Glutamatergic neuron (in vitro differentiated cells): ENCODE measurements at places on chromosomes 5 and 9. TPM values are rescaled to one million over a fixed set of nuclear protein-coding genes. Genes with fewer than 3 reads are reported as not detected.

Gene ADRA1B
- total RNA-seq = 0.66 TPM

DNA sequence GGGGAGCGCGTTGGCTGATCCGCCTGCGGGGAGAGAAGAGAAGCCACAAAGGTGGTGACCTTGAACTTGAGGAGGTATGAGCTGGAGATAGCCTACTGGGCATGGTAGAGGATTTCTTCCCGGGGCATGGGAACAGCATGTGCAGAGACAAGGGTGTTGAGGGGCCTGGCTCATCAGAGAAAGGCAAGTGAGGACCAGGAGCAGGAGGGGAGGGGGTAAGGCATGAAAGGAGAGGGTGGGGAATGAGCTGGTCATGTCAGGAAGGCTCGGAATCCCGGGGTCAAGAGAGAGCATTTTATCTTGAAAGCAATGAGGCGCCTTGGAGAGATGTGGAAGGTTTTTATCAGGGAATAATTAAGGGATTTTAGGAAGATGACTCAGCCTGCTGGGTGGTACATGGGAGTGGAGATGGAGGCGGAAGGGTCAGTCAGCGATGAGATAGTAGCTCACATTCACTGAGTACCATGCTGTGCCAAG is 121.1 kb downstream of the LHX2 start:
- DNase-seq = no peak
- peaks cover 8% of the 10 kb centered on the region for H3K27me3 ChIP-seq
- H3K4me3 ChIP-seq = no peak overlapping the region

- H3K4me3 ChIP-seq = no peak overlapping the region
- peaks cover 13% of the 10 kb centered on the region for H3K4me1 ChIP-seq
- H3K36me3 ChIP-seq = no peaks in the 10 kb centered on the region
- no peaks in the 10 kb centered on the region for H3K27me3 ChIP-seq
- no peak for DNase-seq
Observed at GRCh38 chr5:126931963-126932660, 98.2 kb downstream of the MARCHF3 start.

DNA sequence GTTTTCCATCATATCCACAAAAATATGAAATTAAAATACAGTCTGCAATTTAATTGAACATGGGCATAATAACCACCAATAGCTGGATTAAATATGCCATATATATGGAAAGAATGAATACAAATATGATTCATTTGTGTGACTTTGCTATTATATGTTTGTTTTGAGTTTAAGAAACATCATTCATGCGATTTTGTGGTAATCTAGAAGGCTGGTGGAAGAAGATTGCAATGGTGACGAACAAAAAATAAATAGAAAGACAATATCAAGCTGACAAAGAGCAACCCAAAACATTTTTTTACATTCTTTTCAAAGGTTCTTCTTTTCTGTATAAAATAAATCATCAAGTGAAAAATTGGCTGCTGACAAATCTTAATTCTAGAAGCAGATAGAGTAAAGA is 610.0 kb downstream of the MAT2B start:
- no peak for DNase-seq
- H3K27ac ChIP-seq = no peak overlapping the region
- no peaks in the 10 kb centered on the region for H3K27me3 ChIP-seq
- H3K4me3 ChIP-seq = no peak overlapping the region
- H3K36me3 ChIP-seq = no peaks in the 10 kb centered on the region
- peaks cover 2% of the 10 kb centered on the region for H3K4me1 ChIP-seq

DNA sequence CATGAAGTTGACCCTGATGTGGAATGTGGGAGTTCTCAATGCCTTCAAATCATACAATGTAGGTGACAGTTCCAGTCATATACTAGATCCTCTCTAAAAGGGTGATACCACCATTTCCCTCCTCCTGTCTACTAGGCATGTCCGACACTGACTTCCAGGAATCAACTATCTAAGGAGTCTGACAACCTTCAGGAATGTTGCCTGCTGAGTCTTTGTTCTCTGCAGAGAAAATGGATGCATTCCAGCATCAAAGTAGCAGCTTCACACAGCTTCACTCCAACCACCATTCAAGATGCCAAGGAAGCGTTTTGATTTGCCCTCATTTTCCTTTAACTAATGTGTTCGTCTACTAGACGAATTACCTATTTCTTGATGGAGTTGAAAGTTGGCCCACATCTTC is 530.2 kb downstream of the EBF1 start:
- no peaks in the 10 kb centered on the region for H3K36me3 ChIP-seq
- H3K27ac ChIP-seq = no peak overlapping the region
- H3K27me3 ChIP-seq = no peaks in the 10 kb centered on the region
- no peak for DNase-seq
- H3K4me3 ChIP-seq = no peak overlapping the region
- no peaks in the 10 kb centered on the region for H3K4me1 ChIP-seq

Gene PCDHB6
- total RNA-seq = 7.2 TPM

Gene IFNA2
- total RNA-seq = not detected

GRCh38 chr5:159316519-159317383 is 13.5 kb downstream of the IL12B start:
- H3K27ac ChIP-seq = no peak overlapping the region
- H3K4me3 ChIP-seq = no peak overlapping the region
- no peaks in the 10 kb centered on the region for H3K36me3 ChIP-seq
- DNase-seq = peak; percentile 38
- H3K4me1 ChIP-seq = peaks cover 4% of the 10 kb centered on the region

Gene ZNF169
- total RNA-seq = 4.9 TPM

Gene EIF4E1B
- not detected for total RNA-seq

DNA sequence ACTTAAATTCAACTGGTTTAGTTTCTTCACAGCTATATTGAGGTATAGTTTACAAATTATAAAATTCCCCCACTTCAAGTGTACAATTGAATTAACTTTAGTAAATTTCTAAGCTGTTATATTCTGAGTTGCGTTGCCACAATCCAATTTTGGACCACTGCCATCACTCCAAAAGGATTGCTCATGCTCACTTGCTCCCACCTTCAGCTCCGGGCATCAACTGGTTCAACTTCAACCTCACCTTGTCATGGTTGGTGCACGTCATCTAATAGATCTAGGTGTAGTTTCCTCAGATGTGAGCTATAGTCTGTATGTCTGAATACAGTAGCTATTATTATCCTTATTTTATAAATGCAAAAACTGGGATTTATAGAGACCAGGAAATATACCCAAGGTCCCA is 942.5 kb upstream of the WWC1 start:
- DNase-seq = no peak
- no peaks in the 10 kb centered on the region for H3K36me3 ChIP-seq
- peaks cover 3% of the 10 kb centered on the region for H3K27me3 ChIP-seq
- peaks cover 31% of the 10 kb centered on the region for H3K4me1 ChIP-seq
- H3K4me3 ChIP-seq = no peak overlapping the region
- peak overlapping the region; percentile 85 for H3K27ac ChIP-seq

Gene ANKRD18B
- 5.0 TPM for total RNA-seq

GRCh38 chr5:10471677-10472076 is 30.0 kb downstream of the ROPN1L start:
- H3K4me3 ChIP-seq = no peak overlapping the region
- H3K36me3 ChIP-seq = peaks cover 9% of the 10 kb centered on the region
- H3K4me1 ChIP-seq = peaks cover 11% of the 10 kb centered on the region
- no peak overlapping the region for H3K27ac ChIP-seq

DNA sequence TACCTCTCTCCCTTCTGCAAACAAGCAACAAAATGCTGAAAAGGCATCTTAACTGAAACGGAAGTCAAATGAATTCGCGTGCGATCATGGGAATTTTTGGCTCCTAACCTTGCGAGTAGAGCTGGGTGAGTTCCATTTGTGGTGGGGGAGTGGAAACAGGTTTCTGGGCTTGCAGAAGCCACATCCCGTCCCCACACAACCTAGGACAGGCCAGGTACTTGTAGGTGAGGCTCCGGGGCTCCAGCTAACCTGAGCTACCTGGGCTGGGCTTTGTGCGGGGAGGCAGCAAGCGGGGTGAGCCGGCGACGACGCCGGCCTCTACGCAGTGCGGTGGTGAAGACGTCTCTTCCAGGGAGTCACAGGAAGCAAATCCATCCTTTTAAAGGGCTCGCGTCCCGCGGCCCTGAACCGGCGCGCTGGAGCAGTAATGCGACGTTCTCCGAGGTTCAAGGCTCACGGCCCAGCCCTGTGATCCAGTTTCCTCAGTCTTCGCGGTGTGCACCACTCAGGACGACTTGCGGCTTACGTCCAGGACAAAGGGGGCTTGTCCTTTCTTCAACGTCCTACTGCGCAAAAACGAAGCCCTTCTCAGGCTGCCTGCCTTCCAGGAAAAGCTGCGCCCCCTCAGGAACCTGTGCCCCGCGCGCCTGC is 567 bp upstream of the SPIN1 start:
- H3K27me3 ChIP-seq = peaks cover 14% of the 10 kb centered on the region
- H3K4me3 ChIP-seq = peak overlapping the region; percentile 96
- H3K4me1 ChIP-seq = peaks cover 14% of the 10 kb centered on the region
- DNase-seq = peak; percentile 45
- H3K36me3 ChIP-seq = no peaks in the 10 kb centered on the region

Gene BTNL9
- 37.9 TPM for total RNA-seq

DNA sequence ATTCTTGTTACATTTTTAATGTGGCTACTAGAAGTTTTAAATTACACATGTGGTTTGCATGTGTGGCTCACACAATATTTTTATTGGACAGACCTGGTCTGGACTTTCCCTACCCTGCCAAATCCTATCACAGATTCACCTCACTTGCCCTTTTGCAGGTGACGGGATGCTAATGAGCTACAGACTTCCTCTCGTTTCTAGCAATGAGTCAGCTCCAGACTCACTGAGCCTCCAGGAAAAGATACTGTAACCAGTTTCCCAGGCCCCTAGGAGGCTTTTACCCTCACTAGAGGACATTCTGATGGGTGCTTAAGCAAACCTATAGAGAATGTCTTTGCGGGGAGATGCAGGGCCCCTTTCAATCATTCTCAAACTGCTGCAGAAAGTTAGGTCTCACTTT is 135.4 kb downstream of the WDR41 start:
- H3K4me3 ChIP-seq = no peak overlapping the region
- no peak for DNase-seq
- no peaks in the 10 kb centered on the region for H3K4me1 ChIP-seq
- no peaks in the 10 kb centered on the region for H3K36me3 ChIP-seq
